ENCODE measurements at places on chromosomes 7 and 10.
A peak's percentile ranks its signal among the peaks of the same experiment; 100 is the strongest.

DNA sequence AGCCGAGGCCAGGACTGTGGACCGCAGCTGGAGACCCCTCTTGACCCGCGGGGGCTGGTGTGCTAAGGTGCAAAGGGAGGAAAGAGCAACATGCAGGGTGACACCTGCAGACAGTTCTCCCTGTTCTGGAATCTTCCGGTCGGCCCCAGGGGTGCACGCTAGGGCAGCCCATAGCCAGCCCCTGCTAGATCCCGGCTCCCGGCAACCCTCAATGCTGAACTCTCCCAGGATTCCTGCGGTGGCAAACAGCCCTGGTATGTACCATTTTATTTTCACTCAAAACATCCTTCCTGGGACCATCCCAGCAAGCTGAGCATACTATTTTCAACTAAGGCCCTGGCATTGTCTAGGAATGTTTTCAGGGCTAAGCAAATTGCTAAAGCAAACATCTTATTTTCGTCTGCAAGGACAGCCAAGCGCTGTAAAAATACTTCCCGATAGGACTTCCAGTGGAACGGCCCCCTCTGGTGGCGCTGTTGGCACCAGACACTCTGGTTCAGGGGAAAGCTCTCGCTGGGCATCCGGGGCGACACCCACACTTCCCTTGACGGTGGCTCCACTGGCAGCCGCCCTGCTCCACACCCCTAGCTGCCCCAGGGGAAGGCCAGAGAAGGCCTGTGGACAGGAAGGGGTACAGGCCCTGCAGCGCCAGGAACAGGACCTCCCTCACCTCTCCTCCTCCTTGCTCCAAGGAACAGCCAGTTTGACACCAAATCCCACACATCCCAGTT is 99.4 kb downstream of the CTBP2 start:
- peak; percentile 11 for DNase-seq

GRCh38 chr10:15254808-15255648 is 86.5 kb upstream of the NMT2 start:
- no peak for DNase-seq

GRCh38 chr7:23477962-23478866 is 7.9 kb upstream of the IGF2BP3 start:
- DNase-seq: no peak

GRCh38 chr10:61329854-61330253 is 123.3 kb downstream of the TMEM26 start:
- DNase-seq: no peak

DNA sequence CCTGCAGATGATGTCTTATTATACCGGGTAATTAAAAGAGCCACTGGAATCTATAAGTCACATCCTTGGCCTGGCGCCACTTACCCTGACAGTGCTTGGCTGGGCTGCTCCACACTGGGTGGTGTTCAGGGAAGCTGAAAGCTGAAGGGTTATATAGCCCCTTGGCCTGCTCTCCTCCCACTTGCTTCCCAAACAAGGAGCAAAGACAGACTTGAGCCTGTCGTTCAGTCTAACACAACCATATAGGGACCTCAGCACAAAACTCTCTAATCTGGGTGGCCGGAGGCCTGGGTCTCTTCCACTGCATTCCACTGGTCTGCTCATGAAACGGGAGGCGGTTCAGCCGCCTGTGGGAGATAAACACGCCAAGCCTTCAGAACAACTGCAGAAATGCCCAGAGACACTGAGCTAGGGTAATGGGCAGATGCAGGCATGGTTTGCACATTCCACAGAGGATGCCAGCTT is at the start of gene ACTA2:
TSS of gene ACTA2 (minus strand) at position 127 of the 465 bp plus-strand sequence. CDS start 3,843 bp downstream, outside the sequence.
- no peak for DNase-seq

DNA sequence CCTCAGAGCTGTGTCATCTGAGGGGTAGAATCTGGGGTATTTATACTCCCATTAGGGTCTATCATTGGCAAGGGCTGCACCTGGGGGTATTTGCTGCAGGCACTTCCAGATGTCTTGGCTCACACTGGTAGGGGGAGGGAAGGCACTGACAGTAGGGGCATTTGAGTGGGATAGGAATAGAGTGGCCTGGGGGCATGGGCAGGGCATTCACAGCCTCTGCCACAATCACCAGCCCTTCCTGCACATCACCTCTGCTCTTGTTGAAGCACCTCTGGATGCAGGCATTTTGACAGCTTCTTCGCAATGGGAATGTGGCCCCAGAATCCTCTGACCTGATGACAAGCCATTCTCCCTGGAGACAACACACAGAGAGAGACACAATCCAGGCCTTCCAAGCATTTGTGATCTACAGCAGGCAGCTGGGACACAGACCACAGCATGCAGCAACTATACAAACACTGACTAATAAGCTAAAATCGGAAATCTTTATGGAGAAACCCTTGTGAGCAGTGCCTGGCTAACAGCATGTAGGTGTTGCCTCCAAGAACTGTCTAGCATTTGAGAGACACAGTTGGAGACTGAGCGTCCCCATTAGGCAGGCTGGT is 178.5 kb downstream of the KCNMA1 start:
- no peak for DNase-seq

GRCh38 chr10:19097151-19097550 is 48.5 kb downstream of the MALRD1 start:
- DNase-seq: no peak

- no peak for DNase-seq
These were observed 52.0 kb downstream of the C10orf90 start for GRCh38 chr10:126618466-126618865.

DNA sequence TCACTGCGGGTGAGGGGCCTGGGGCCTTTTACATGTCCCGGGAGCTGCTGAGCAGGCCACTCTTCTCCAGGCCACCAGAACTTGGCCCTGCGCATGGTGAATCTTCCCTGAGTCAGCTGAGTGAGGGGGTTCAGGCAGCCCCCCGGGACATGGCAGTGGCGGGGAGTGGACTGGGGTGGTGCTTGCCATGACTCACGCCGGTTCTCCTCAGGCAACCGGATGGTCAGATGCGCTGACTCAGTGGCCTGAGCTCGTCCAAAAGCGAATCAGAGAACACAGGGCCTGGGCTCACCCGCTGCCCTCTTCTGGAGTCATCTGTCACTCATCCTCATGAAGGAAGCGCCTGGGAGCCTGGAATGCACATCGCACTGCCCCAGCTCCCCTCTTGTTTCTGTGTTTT is 33.5 kb downstream of the HTRA1 start:
- DNase-seq: no peak

GRCh38 chr10:81848931-81849330 is 26.1 kb upstream of the NRG3 start:
- no peak for DNase-seq

DNA sequence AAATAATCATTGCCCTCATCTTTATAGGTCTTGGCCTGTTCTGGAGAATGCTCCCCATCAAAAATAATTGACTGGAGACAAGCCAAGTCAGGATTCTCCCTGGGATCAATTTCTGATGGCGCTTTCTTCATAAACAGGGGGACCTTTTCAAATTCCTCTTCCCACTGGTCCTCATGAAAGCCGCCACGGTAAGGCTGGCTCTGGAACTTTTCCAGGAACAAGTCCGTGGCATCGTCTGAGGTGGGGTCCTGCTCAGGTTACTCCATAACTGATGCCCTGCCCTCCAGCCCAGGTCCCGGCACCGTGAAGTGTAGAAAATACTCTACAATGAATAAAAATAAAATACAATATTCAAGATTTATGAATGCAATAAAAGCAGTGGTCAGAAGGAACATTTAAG is 79.4 kb upstream of the IGFBP3 start:
- DNase-seq: no peak

DNA sequence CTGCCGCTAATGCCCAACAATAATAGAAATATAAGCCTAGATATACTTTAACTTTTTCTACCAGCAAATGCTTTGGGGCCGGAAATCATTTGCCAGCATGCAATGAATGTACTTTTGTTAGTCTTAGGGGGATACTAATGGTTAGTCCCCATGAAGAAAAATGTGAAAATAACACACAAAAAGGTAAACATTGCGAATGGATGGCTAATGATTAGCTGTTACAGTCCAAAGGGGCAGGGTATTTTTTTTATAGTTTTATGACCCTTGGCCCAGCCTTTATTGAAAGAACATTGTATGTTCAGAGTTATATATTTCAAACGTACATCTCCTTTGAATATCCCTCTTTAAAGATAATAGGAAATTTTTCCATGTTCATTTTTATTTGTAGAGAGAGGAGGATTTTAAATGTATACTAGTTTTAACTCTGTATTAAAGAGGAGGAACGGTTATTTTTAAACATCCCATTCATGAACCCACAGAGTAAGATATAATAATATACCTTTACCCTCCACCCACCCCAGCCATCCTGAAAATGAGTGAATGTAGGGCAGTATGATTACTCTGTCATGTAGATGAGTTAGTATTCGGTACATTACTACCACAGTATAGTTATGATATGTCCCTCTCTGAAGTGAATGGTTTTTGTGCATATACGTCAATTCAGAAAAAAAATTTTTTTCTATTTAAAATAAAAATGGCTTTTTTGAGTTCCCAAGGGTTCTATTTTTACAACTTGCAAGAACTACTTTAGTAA is 63.6 kb downstream of the ARID5B start:
- DNase-seq: no peak

- peak; percentile 64 for DNase-seq
These were observed 14.4 kb downstream of the MXI1 start for GRCh38 chr10:110221721-110222261.

GRCh38 chr10:118698421-118698820 is 56.3 kb downstream of the CACUL1 start:
- peak; percentile 61 for DNase-seq

GRCh38 chr7:97174303-97174702 is 56.8 kb downstream of the SDHAF3 start:
- no peak for DNase-seq

DNA sequence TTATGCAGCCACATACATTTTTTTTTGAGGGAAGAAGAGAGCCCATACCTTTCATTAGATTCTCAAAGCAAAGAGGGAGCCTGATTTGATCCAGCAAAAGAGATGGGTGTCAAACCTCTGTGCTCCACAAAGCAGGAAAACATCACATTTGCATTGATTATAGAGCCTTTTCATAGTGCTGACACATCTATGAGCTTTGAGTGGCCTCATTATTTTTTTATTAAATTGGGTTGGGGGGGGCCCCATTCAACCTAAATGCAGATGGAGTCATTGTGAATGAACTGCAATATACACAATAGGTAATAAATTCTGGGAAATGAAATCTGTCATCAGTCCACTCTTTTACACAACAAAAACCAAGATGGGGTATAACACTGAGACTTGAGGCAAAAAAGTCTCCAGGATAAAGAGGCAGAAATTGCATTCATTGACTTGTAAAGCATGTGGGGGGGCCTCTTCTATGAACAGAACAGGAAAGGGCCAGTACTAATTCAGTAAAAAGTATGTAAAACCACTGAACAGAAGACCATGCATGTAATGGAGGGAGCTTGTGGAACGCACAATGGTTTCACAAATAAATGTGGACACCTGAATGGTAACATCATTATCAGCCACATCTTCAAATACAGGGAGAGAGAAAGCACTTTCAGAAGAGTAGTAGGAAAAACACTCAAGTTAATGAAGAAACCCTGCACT is 17.7 kb upstream of the ASB4 start:
- no peak for DNase-seq

- no peak for DNase-seq
These were observed 35.9 kb downstream of the FZD1 start for GRCh38 chr7:91299952-91300775.

DNA sequence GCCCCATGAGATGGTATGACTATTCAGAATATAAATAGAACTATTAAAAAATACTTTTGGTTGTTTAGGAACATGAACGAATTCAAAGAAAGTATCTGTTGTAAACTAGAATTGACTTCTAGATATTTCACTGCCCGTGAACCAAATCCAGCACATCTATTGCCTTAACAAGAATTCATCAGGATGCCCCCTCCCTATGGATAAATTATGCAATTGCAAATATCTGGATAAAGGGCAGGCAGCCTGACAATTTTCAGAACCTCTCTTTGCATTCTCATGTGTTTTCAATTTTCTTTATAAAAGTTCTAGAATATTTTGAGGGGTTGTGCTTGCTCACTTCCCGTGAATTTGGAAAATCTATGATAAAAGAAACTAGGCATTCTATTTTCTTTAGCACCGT is 822.1 kb upstream of the SORCS1 start:
- no peak for DNase-seq

DNA sequence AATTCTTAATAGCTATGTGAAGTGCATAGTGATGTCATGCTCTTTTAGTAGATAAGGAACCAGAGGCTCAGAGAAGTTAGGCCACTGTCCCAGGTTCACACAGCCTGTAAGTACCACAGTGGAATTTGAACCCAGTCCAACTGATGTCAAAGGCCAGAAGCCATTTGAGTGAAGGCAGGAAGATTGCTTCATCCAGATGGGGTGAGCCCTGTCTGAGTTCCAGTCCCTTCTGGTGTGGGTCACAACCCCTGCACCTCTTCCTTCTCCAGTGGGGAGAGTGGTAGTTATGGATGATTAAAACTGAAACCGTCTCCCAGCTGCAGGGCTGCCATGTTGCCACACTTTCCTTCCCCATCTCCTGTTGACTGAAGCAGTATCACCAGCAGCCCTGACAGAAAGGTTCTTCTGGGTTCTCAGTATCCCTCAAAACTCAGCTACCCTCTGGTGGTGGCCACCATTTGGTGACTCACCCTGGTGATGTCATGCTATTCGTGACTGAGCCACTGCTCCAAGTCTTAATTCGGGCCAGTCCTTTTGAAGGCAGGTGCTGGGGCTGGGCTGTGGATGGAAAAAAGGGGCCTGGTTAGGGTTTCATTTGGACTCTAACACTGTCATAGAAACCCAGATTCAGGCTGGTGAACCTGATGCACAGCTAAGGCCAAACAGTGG is 1.5 kb upstream of the C10orf95 start:
- DNase-seq: peak; percentile 53
